Thoracic aorta (tissue), 2 donors: ENCODE measurements at places on chromosomes 5 and 9.

GRCh38 chr5:67152400-67152799 is 44.2 kb downstream of the CD180 start:
- DNase-seq: no peak

- DNase-seq: no peak
These were observed 8.1 kb upstream of the PFDN1 start for GRCh38 chr5:140311011-140311467.

DNA sequence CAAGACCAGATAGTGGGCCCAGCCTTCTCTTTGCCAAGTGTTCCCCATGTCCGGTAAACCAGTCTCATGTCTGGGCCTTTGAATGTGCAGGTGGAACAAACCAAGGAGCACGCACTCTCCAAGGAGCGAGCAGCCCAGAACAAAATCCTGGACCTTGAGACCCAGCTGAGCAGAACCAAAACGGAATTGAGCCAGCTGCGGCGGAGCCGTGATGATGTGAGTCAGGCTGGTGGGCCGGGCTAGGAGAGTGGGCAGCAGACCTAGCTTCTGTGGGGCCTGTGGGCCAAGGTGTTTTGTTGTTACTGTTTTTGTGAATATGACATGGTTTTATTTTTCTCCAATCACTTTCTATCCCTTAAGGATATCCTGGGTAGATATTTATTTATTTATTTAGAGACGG is 5.6 kb upstream of the GLE1 start:
- no peak for DNase-seq

DNA sequence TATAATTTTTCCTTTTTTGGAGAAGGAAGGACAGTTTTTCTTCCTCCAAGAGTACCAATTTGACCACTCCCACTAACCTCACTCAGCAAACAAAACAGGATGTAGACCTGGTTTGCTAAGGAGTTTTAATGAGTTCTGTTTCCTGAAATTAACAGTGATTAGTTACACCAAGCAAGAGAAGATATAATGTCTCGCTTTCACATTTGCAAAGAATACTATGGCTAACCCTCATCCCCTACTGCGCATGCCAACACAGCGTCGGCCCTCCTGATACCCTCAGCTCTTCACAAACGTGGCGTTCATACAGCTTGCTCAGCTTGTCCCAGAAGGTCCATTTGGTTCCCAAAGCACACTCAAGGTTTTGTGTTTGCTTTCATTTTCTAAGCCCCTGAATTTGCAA is 41.9 kb upstream of the IPPK start:
- DNase-seq: no peak

- DNase-seq: no peak
These were observed 17.8 kb downstream of the ENTREP1 start for GRCh38 chr9:69342769-69343168.

DNA sequence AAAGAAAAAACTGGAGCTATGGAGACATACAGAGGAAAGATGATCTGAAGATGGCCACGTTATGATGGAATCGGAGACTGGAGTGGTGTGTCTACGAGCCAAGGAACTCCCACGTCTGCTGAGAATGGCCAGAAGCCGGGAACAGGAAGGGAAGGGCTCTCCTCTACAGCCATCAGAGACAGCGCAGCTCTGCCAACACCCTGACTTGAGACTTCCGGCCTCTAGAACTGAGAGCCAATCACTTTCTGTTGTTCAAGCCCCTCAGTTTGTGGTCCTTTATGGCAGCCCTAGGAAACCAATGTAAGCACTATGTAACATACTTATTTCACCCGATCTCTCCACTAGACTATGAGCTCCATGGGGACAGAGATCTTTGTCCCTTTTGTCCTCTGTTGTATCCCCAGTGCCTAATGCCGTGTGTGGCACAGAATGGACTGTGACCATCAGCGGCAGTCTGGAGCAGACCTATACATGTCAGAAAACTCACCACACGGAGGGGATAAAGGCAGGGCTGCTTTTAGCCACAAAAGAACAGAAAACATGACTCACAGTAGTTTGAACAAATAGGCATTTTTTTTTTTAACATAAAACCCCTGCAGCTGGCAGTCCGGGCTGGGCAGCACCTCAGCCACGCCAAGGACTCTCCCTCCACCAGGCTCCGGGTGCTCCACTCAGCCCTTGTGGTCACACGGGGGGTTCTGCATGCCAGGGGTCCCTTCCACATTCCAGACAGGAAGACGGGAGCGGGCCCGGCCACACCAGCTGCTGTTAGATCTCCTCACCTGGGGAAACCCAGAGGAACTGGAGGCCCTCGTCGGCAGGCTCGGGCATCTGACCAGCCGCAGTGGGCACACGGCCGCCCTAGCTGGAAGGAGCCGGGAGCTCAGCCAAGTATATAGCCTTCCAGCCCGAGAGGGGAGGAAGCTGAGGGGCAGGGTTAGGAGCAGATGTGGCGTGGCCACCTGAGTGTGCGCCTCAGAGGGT is 16.1 kb upstream of the MXD3 start:
- no peak for DNase-seq

DNA sequence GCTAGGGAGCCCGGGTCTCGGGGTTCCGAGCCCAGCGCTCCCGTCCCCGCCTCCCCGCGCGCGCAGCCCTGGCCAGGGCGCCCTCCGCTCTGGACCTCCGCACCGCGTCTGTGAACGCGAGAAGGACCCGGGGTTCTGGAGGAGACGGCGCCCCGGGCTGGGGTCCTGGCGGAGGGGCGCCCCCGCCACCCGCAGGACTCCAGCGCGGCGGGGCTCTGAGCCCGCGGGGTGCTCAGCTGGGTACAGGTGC is 431 bp downstream of the TMOD1 start:
- no peak for DNase-seq

- no peak for DNase-seq
These were observed 180.9 kb upstream of the TBCA start for GRCh38 chr5:77957081-77957480.

GRCh38 chr9:125437771-125438221 is 176.2 kb downstream of the GAPVD1 start:
- no peak for DNase-seq

GRCh38 chr9:137458194-137459151 is 661 bp downstream of the NSMF start:
- no peak for DNase-seq

GRCh38 chr5:148482697-148483462 is 99.1 kb downstream of the FBXO38 start:
- DNase-seq: no peak

GRCh38 chr5:45694971-45695803 is 993 bp downstream of the HCN1 start:
- no peak for DNase-seq

DNA sequence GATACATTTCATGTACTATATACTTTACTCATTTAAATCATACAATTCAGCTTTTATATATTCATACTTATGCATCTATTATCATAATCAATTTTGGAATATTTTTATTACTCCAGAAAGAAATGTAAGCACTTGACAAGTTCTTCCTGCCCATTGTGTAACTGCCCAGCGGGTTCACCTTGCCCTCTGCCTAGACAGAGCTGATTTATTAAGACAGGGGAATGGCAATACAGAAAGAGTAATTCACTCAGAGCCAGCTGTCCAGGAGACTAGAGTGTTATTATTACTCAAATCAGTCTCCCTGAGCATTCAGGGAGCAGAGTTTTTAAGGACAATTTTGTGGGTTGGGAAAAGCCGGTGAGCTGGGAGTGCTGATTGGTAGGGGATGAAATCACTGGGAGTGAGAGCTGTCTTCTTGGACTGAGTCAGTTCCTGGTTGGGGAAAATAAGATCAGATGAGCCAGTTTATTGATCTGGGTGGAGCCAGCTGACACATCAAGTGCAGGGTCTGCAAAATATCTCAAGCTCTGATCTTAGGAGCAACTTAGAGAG is 16.1 kb upstream of the SPIN1 start:
- DNase-seq: no peak

DNA sequence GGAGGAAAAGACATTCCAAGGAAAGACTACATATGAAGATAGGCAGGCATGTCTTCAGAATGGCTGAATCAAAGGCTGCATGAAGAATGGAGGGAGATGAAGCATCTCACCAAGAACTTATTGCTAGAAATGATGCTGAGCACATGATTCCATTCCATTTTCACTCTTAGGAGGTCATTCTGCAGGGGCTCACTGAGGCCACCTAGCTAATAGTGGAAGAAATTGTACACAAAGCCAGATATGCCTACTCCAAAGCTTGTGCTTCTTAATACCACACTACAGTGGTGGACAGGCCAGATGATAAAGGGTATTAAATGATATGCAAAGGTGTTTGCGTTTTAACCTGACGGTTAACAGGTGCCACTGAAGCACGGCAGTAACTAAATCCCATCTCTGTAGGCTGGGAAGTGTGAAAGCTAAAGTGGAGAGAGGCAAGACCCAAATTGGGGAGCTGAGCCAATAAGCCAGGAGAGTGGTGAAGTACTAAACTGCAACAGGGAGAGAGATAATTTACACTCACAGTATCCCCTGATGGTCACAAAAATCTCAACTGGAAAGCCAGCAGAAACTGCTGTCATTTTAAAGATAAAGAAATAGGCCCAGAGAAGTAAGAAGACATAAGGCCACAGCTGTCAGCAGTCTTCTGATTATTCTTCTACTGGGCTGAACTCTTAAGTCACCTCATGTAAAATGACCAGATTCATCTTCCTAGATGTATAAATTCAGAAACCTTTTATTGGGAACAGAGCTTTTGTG is 14.6 kb downstream of the NDUFA8 start:
- DNase-seq: no peak

GRCh38 chr5:58369513-58370190 is 90.2 kb downstream of the PLK2 start:
- DNase-seq: no peak

DNA sequence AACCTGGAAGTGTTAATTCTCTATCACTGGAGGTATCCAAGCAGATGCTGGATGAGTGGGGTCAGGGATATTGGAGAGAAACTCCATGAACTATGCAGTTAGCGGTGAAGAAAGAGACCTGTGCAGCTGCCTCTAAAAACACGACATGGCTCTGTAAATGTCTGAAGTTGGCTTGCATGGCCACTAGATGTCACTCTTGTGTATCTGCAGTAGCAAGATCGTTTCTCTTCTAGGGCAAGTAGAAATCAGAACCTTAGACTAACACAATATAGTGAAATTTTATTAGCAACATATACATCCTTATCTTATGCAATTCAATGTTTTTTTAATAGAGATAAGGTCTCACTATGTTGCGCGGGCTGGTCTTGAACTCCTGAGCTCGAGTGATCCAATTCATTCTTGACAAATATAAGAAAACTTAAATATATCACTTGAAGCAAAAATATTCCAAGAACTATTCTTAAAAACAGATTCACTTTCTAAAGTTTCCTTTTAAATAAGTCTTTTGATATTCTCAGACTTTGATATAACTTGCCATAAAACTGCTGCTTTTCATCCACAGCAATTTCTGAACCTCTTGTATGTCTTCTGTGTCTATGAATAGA is 2.9 kb downstream of the OR2S2 start:
- no peak for DNase-seq

- no peak for DNase-seq
These were observed 320.6 kb upstream of the BRINP1 start for GRCh38 chr9:119689879-119690278.

GRCh38 chr9:72902268-72902667 is 50.6 kb downstream of the ALDH1A1 start:
- no peak for DNase-seq

- no peak for DNase-seq
These were observed 21.1 kb downstream of the AK8 start for GRCh38 chr9:132857031-132857430.

DNA sequence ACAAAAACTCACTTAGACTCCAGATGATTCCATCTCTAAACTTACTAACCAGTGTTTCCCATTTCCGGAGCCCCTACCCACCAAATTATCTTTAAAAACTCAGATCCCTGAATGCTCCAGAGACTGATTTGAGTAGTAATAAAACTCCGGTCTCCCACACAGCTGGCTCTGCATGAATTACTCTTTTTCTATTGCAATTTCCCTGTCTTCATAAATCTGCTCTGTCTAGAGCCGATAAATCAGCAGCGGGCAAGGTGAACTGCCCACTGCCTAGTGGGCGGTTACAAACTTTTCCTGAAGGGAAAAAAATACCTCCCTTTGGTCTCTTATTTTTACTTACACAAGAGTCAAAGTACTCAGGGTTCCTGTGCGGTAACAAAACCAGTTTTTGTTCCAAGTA is 624.4 kb upstream of the RORB start:
- no peak for DNase-seq

DNA sequence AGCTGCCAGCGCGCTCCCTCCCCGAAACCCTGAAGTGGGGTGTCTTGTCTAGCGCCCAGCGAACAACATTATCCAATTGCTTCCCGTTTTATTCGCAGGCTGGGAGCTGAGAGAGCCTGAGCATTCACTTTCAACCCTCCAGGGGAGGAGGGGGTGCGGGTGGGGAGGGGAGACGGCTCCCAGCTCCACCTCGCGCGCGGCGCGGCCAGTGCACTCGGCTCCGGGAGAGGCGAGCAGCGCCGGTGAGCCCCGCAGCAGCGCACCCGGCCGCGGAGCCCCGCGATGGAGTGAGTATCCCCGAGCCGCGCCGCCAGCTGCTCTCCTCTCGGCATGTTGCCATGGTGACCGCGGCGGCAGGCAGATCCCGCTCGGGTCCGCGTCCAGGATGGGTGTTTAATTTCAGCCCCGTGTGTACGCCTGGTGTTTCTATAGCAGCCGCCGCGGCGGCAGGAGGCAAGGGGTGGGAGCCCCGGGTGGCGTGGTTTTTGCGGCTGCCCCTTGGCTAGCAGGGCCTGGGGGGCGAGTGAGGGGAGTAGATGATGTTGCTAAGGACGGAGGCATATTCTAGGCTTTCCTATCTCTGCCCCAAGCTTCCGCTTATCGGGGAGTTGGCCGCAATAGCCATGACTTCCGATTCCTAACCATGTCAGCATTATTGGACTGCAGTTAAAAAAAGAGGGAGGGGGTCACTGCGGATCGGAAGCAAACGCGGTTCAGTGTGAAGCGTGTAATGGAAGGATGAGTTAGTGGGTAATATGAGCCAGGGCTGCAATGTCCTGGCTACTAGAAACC is 139.2 kb upstream of the PALM2AKAP2 start:
- peak; percentile 25 for DNase-seq

- DNase-seq: no peak
These were observed 23.5 kb upstream of the TENT2 start for GRCh38 chr5:79588696-79589095.
